ENCODE measurements at places on chromosomes 11 and 22.

GRCh38 chr11:14029971-14030920, 67.7 kb downstream of the SPON1 start:
- no peak for DNase-seq

- no peak for DNase-seq
Observed at GRCh38 chr22:27057717-27058116, 400.3 kb downstream of the MIAT start.

DNA sequence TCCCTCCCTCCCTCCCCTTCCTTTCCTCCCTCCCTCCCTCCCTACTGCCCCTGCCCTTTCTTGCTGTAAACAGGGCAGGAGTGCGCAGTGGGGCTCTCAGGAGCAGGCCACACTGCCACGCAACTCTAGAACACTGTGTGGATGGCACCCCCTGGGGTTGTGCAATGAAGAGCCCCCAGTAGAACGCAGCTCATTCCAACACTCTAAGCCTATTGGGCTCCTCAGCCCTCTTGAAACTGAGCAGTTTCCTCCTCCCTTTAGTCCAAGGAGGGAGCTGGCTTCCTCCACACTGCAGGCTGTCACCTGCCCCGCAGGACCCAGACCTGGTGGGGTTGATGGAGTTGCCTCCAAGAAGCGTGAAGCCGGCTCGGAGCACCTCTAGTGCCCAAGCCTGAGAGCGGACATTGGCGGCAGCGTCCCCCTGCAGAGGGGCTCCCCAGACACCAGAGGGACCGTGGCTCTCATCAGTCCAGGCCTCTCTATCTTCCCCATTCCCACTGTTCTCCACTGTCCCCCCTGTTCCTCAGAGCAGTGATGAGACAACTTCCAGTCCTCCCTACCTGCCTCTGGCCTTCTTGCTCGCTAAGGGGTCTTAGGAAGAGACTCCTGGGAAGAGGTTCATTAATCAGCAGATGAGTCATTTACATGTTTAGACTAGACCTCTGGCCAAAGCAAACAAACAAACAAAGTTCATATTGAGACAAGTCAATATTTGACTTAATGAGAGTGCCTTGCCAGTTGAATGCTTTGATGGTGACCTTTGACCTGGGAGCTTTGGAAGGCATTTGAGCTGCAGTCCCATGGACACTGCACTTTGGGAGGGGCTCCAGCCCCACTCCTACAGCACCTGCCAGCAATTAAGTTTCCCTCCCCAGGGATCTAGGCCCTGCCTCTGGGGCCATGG, 64.0 kb downstream of the RPUSD4 start:
- no peak for DNase-seq

DNA sequence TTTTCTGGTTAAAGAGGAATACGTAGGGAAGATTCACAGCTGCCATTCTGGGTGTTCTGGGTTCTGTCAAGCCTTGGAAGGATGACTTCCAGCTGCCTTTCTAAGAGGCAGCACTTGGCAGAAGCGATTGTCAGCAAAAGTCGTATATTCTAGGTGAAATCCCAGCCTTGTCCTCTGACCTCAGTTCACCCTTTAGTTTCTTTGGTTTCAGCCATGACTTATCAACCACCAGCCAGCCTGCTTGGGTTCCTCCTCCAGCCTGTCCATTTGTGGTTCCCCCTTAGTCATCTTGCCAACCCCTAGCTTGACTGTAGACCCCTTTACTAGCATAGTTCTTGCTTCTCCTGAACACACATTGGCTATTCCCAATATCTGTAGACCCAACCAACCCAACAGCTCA, 102.3 kb upstream of the CD44 start:
- no peak for DNase-seq

DNA sequence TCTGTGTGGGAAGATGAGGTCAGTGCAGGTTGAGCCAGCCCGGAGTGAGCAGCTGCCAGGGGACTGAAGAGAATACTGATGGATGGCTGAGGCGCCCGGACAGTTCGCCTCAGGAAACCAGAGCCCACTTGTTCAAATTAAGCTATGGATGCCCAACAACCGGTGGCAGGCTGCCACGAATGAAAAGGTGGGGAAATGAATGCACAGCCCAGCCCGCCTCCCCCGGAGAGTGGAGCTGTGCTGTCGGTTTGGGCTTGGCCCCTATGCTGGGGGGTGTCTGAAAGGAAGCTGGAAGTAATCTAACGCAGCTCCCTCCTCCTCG, 21.9 kb downstream of the HSPA8 start:
- DNase-seq = no peak

DNA sequence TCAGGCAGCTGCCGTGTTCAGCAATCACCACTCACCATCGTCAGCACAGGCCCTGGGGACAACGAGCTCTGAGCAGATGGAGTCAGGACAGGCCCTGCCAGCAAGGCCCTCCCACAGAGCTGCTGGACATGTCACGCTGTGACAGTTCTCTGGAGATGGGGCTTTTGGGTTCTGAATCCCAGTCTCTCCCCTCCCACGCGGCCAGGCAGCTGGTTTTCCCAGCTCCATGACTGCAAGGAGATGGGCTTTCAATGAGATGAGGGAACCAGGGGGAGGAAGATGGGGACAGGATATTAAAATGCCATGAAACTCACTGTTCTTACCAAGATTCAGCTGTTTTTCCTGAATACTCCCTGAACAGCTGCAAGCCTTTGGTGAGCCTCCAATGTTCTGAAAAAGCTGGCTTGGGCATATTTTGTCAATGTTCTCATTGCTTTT, 305.9 kb downstream of the BRD1 start:
- DNase-seq = no peak

DNA sequence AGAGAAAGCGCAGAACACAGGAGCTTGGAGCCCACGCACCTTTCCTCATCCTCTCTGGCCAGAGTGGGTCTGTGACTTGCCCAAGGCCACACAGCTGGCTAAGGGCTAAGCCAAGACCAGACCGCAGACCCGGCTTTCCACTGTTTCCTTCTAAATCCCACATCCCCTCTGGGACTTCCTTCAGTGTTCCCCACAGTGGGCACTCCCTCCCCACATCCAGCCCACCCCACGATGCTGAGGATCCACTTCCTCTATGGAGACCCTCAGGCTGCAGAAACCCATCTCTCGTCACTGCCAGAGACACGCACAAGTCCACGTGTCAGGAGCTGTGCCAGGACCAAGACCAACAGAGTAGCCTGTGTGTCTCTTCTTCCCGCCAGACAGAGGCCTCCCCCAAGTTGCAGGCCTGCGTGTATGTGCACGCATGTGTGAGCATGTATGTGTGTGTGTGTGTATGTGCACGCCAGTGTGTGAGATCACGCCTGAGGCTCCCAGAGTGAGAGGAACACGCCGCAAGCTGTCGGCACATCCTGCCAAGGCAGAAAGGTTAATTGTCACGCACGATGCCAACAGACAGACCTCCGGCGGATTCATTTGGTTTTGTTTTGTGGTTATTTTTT, 21.6 kb downstream of the PDGFB start:
- no peak for DNase-seq

GRCh38 chr11:9850224-9850895, 186.5 kb downstream of the SWAP70 start:
- no peak for DNase-seq

- no peak for DNase-seq
Observed at GRCh38 chr11:61555051-61555969, 25.6 kb downstream of the SYT7 start.

GRCh38 chr11:29957431-29957830, 59.4 kb downstream of the KCNA4 start:
- peak; percentile 0 for DNase-seq
